ENCODE measurements at places on chromosomes 5 and 9.

DNA sequence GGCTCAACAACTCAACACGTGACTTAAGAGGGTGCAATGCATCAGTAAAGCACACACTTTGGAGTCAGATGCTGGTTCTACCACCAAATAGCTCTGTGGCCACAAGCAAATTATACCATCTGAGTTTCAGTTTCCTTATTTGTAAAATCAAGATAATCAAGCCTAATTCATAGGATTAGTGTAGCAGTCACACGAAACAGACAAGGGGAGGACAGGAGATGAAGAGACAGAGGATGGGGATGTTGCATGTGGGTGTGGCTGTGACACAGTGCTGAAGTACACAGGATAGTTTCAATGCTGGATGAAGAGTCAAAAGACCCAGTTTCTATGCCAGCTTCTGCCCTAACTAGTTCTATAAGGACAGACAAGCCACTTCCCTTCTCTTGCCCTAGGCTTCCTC is 60.2 kb downstream of the SPOCK1 start:
- no peak for DNase-seq

GRCh38 chr9:109834855-109835254 is 54.9 kb downstream of the PALM2AKAP2 start:
- DNase-seq: no peak

DNA sequence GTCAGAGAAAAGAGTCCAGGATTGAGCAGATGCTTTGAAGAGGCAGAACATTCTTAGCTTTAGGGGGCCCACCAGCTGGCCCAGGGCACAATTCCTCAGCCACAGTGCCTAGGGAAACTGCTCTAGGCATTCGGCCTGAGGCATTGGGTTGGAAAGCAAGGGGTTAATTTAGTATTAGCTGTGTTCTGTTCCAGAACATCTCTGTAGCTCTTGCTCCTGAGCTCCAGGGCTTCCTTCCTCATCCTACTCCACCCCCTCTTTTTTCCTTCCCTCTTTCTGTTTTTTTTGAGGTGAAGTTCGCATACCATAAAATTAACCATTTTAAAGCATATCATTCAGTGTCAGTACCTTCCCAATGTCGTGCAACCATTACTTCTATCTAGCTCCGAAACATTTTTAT is 74.5 kb upstream of the PANK3 start:
- no peak for DNase-seq

DNA sequence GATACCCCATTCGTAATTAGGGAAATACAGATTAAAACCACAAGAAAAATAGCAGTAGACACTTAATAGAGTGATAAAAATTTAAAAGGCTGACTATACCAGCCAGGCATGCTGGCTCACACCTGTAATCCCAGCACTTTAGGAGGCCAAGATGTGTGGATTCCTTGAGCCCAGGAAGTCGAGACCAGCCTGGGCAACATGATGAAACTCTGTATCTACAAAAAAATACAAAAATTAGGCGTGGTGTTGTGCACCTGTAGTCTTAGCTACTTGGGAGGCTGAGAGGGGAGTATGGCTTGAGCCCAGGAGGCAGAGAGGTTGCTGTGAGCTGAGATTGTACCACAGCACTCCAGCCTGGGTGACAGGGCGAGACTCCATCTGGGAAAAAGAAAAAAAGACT is 72.0 kb downstream of the FCHO2 start:
- DNase-seq: no peak

DNA sequence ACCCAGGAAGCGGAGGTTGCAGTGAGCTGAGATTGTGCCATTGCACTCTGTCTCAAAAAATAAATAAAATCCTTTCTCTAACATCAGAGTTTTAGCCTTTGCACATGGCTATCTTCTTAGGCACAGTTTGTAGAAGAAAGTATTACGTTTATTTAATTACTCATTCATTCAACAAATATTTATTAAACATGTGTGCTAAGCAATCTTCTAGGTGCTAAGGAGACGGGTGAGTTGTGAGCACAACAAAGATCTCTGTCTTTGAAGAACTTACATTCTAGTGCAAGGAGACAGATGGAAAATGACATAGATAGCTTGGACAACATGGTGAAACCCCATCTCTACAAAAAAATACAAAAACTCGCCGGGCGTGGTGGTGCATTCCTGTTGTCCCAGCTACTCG is 122.3 kb upstream of the MYO10 start:
- no peak for DNase-seq

DNA sequence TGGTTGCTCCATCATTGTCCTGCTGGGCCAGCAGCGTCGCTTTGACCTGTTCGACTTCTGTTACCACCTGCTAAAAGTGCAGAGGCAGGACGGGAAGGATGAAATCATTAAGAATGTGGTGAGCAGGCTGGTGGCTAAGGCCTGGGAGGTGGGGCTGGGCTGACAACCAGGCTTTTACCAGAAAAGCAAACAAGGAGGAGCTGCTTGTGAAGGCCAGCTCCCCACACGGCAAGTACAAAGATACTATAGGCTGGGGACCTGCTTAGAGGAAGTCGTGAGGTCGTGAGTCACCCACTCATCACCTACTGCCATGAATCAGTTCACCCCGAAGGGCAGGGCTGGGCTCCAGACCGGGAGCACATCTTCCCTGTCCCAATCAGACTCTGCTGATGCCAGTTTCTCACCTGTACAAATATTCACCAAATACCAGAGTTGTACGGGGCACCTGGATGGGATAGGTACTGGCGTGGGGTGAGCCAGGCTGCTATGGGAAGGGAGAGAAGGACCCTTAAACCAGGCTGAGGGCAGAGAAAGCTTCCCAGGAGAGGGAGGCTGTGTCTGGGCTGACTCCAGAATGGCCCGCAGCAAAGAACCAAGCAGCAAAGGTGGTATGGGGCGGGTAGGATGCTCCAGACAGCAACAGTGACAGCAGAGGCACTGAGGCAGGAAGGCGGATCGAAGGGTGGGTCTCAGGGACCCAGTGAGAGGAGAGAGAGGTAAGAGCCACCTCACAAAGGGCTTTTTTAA is 69.3 kb upstream of the NIPAL4 start:
- DNase-seq: peak; percentile 63

- DNase-seq: no peak
These were observed at the start of gene EFNA5 for GRCh38 chr5:107670932-107671741. Gene EFNA5 (minus strand): TSS chr5:107670937.

DNA sequence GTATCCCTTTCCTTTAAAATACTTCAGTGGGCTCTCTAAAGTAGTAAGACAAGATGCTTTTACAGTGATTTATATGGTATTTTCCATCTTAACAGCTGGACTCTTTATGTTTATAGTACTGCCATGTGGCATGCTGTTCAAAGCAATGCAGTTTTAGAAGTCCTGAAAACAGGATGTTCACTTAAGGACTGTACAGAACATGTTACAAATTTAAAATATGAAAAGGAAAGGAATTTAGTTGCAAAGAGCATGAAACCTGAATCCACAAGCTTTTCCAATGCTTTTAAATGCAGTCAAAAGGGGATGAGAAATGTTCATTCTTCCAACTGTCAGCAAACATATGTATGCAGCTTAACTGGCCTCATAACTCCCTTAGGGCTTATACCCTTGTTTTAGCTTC is 580.2 kb downstream of the EFNA5 start:
- DNase-seq: no peak

DNA sequence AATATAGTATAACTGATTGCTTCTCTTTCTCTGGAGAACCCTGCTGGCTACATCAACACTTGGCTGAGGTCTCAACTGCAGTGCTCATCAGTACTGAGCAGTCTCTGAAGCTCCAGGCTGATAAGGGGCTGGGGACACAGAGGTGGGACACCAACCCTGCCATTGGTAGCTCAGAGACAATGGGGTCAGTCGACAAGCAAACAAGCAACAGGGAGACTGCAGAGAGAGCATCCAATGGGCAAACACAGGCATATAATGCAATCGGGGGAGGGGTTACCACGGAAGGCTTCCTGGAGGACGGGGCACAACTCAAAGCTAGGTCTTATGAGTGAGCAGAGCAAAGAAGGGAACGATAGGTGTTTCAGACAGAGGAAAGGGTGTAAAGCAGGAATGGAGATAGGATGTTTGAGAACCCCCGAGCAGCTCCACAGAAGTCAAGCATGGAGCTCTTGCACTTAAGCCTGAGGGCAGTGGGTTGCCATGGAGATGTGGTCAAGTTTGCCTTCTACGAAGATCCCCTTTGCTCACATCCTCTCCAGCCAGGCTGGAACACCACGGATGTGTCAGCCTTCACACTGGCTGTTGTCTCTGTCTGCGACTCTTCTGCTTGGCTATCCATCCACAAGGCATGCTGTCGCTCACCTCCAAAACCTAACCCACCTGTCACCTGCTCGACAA is 21.5 kb upstream of the AKNA start:
- DNase-seq: no peak

DNA sequence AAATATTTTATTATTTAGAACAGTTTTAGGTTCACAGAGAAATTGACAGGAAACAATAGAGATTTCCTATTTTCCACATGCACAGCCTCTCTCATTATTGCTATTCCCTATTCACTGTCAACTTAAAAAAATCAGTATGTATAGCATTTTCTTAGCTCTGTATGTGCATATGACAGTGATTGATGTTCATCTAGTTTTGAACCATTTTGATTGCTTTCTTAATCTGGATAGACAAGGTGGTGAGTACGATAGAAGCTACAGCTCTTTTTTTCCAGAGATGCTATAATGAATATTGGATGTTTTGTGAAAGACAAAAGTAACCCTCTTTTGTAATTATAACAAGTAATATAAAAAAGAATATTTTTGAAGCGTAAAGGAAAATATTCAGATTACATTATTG is 201.2 kb upstream of the ARRDC3 start:
- no peak for DNase-seq

DNA sequence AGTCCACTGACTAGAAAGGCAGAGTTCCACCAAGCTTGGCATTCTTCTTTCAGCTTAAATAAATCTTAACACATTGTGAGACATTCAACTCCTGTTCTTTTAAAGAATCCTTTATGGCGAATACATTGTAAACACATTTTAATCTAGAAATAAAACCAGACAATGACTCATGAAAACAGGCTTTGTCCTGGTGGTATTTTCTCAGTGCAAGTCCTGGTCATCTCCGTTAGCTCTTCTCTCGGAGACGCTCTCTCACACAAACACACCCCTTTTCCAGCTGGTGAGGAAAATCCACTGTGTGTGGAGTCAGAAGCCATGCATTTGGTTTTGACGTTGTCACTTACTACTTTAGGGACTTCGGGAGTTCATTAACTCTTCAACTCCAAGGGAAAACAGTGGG is 140.4 kb downstream of the AUH start:
- no peak for DNase-seq

Data from stimulated activated CD8-positive, alpha-beta memory T cell treated with anti-CD3 and anti-CD28 coated beads, Interleukin-7, amount 100 ng/mL, for 4 hours (primary cell).